ENCODE measurements at places on chromosomes 7 and 10.

- peak; percentile 45 for DNase-seq
These were observed 56.7 kb downstream of the JCAD start for GRCh38 chr10:30002426-30003266.

DNA sequence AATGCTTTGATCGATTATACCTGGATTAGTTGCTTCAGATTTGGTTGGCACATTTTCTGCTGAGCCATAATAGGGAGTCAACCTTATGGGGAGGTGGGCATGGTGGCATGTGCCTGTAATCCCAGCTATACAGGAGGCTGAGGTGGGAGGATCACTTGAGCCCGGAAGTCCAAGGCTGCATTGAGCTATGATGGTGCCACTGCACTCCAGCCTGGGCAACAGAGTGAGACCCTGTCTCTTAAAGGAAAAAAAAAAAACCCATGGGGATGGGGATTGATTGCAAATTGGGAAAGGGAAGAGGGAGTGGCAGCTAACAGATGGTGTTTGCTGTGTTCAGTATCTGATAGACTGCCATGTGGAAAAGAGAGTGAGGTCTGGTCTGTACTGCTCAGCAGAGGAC is 11.1 kb downstream of the STK17A start:
- no peak for DNase-seq

DNA sequence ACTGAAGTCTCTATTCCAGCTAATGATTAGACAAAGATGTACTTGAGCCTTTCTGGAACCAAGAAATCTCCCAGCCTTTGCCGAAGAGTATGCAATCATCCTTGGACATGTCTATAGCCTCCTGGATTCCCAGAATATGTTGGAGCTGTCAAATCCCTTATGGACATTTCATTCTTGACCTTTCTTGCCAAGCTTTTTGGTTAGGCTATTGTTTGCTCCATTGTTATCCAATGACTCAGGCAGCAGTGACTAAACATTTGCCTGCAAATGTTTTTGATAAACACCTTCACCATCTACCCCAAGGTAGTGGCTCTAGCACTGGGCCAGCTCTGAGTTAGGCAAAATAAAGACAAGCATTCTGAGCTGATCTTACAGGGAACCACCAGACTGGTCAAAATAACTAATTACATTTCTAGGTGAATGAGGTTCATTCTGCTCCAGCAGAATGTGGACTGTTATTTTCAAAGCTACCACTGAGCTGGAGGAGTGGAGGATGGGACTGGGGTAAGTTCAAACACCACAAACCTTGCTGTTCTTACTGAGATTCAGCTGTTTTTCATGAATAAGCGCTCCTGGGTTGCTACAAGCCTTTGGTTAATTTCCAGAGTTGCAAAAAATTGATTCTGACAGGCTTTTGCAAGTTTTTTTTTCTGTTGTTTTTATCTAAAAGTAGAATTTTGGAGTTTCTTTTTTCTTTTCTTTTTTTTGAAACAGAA is 81.0 kb downstream of the TMEM270 start:
- DNase-seq, result no peak

GRCh38 chr7:18638594-18639452 is 143.3 kb downstream of the HDAC9 start:
- peak; percentile 12 for DNase-seq

DNA sequence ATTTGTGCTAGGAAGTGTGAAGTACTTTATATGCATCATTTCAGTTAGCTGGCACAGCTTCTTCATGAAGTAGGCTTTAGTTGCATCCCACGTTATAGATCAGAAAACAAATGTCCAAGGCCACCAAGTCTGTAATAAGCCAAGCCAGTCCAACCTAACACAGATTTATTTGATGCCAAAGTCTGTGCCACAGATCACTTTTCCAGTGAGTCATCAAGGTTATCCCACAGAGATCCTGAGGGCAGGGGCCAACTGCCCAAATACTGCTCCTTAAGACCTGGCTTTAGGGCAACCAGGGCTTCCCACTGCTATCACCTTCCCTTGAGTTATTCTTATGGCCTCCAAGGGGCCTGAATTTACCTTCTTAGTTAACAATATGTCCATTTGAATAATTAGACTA is 1340.4 kb downstream of the XPNPEP1 start:
- no peak for DNase-seq

GRCh38 chr7:55425141-55425752 is 60.1 kb downstream of the LANCL2 start:
- DNase-seq, result no peak

GRCh38 chr10:126262233-126262838 is 125.9 kb downstream of the ADAM12 start:
- no peak for DNase-seq

DNA sequence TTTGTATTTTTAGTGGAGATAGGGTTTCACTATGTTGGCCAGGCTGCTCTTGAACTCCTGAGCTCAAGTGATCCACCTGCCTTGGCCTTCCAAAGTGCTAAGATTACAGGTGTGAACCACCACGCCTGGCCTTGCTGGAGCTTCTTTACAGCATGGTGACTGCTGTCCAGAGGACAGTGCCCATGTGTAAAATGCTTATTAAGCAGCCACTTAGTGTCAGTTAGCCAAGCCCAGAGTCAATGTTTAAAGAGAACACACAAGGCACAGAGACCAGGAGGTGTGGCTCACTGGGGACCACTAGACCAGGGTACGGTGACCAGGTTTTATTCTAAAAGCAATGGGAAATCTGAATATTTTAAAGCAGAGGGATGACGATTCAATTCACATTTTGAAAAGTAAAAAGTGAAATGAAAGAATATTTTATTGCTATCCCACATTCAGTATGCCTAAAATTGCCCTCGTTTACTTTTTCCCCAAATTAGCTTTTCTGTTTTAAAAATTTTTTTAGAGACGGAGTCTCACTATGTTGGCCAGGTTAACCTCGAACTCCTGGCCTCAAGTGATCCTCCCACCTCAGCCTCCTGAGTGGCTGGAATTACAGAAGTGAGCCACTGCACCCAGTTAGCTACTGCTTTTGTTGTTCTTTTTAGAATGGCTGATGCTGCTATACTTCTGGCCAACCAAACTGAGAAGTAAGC is 172.8 kb downstream of the NRP1 start:
- no peak for DNase-seq

GRCh38 chr7:44665531-44666213 is 59.2 kb downstream of the OGDH start:
- no peak for DNase-seq

- no peak for DNase-seq
These were observed 72.9 kb upstream of the GPR22 start for GRCh38 chr7:107396990-107397389.

DNA sequence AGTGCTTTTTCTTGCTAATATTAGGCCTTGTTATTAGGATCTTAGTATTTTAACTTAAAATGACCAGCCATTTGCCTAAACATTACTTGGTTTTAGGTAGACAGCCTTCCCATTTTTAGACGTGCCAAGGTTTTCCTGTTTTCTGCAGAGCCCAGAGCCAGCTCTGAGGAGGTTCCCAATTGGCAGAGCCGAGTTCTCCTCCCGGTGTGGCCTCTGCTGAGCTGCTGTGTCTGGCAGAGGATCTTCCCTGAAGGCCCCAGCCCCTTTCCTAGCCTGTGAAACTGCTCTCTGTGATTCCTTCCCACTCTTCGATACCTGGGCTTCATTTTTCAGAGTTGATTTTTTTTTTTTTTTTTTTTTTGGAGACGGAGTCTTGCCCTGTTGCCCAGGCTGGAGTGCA is 91.4 kb downstream of the EEPD1 start:
- no peak for DNase-seq

- no peak for DNase-seq
These were observed 107.6 kb downstream of the SEMA3E start for GRCh38 chr7:83541187-83541960.

DNA sequence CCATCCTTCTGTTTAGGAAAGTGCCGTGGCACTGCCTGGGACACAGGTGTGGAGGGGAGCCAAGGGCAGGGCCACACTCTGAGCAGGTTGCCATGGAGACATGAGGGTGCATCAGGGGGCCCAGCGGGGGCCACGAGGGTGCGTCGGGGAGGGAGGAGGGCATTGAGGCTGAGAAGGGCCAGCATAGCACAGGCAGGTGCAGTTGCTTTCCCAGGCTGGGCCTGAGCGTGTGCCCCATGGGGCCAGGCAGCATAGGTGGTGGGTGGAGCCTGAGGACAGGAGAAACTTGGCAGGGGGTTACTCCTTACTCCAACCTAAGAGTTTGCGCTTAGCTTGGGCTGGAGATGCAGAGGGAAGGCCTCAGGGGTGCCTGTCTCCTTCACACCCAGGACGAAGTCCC is 15.2 kb downstream of the YKT6 start:
- no peak for DNase-seq

DNA sequence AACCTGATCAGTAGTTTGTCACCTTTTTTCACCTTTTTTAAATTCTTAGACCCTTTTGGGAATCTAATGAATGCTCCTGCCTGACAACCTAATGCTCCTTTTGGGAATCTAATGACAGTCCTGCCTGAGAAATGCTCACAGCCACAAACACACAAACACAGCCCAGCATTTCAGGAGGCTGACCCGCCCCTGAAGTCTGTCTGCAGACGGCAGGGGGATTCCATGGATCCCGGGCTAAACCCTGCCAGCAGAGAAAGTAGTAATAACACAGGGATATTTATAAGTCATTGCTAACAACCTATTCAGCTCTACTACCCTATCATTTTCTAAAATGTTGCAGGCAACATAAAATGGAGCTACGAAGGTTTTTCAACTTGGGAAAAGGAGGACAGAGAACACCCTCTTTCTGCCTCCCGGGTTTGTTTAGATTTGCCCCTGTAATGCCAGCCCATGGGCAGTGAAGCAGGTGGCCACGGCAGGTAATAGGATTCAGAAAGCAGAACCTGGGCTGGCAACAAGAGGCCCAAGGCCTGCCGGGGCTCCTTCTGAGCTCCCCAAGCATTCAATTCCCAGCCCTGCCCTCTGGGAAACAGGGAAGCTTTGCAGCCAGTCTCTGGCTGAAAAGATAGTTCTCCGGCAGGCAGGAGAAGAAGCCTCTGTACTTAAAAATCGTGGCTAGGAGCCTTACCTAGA is 65.2 kb downstream of the CREB3L2 start:
- no peak for DNase-seq

GRCh38 chr7:85750454-85750949 is 563.6 kb upstream of the SEMA3D start:
- no peak for DNase-seq

GRCh38 chr10:52994370-52994769 is 221.8 kb upstream of the MBL2 start:
- DNase-seq, result no peak

GRCh38 chr10:44385696-44386441 is 972 bp upstream of the CXCL12 start:
- no peak for DNase-seq

DNA sequence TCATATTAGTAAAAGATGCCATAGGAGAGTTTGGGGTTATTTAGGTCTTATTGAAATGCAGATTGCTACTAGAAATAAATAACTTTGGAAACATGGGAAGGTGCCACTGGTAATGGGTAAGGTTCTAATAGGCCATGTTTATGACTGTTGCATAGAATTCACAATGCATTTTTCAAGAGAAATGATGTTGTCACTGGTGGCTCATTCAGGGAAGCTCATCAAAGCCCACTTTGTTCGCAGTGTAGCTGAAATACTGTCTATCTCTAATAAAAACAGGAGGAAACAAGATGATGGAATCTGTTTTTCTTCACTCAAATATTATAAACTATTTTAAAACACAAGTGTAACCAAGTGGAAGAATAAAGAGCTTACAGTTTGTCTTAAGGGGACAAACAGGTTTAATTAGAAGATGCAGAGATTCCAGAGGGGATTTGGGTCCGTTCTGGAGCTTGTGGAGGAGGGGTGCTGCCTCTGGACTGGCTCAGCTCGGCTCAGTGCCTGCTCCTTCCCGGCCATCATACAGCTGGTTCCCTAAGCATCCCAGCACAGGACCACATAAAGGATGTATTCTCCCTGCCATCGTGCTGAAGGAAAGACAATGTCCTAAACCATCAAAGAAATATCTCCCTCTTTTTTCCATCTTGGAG is 20.4 kb downstream of the OPALIN start:
- no peak for DNase-seq

- no peak for DNase-seq
These were observed 24.1 kb downstream of the GBX1 start for GRCh38 chr7:151143261-151144015.

GRCh38 chr10:43076311-43076875 is 476 bp upstream of the RET start:
- no peak for DNase-seq

DNA sequence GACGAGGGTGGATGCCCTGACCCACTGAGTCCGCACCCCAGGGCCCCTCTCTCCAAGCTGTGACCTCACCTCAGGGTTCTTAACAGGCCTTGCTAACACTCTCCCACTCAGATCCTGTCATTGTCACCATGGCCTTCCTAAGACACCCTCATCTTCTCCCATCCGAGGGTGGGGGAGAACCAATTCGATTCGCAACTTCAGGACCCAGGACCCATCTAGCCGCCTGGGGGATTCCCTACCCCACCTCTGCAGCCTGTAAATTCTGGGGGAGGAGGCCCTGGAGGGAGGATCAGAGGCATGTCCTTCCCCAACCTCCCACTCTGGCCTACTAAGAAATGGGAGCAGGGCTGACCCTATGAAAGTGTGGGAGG is 17.4 kb downstream of the TRIM8 start:
- no peak for DNase-seq

DNA sequence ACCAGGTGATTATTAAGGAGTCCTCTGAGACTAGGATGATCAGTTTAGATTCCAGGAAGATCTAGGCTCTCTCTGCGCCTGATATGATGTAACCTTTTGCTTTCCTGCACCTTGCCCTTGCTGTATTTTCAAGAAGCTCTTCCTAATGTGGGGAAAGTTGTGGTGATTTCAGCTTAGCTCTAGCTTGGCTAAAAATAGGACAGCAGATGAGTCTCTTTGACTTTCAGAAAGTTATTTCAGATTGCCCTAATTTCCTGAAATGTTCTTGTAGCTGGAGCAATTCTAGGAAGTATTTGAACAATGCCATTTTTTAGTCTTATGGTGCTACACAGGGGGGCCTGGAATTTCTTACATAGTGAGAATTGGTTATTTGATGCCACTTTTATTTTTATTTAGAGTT is 3.8 kb downstream of the LCOR start:
- no peak for DNase-seq

- no peak for DNase-seq
These were observed 44.1 kb upstream of the CDK6 start for GRCh38 chr7:92880212-92881090.

DNA sequence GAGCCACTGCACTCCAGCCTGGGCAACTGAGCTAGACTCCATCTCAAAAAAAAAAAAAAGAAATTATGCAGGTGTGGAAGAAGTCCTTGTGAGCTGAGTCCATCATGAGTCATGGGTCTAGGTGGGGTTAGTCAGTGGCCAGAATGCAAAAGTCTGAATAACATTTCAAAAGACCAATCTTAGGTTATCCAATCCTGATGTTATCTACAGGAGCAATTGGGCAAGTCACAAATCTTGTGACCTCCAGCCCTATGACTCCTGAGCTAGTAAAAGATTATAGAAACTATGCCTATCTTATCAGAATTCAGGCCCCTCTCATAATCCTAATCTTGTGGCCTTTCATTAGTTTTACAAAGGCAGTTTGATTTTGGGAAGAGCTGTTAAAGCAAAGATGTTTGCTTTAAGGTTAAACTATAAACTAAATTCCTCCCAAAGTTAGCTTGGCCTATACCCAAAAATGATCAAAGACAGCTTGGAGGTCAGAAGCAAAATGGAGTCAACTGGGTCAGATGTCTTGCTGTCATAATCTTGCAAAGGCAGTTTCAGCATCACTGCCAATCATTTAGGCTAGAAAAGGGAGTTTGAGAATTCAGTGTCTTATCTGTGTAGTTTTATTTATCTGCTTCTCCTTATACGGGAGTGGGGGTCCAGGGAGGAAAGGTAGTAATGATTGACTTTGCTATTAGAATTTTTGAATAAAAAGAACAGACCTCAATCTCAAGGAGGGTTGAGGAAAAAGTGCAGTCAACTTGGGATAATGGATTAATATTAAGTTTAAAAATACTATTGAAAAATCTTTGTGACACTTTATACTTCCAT is 71.2 kb upstream of the TRIM24 start:
- DNase-seq, result no peak
